ENCODE measurements at places on chromosomes 3 and 15.
A peak's percentile ranks its signal among the peaks of the same experiment; 100 is the strongest.

- peak; percentile 19 for DNase-seq
Observed at GRCh38 chr3:169811631-169812331, 889 bp upstream of the LRRIQ4 start.

DNA sequence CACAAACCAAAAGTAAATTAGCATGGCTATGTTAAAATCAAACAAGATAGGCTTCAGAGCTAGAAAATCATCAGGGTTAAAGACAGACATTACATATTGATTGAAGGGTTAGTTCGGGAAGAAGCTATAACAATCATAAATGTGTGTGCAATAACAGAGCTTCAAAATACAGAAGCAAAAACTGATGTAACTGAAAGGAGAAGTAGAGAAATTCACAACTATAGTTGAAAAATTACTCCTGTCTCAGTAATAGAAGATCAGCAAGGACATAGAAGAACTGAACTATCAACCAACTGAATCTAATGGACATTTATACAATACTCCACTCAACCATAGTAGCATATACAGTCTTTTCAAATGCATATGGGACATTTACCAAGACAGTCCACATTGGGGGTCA, 59.4 kb downstream of the MCTP2 start:
- no peak for DNase-seq

DNA sequence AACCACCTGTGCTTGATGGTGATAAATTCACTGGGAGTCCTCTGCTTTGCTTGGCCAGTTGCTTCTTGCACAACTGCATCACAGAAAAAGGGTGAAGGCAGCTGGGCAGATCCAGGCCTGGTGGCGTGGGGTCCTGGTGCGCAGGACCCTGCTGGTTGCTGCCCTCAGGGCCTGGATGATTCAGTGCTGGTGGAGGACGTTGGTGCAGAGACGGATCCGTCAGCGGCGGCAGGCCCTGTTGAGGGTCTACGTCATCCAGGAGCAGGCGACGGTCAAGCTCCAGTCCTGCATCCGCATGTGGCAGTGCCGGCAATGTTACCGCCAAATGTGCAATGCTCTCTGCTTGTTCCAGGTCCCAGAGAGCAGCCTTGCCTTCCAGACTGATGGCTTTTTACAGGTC, 31.1 kb upstream of the IQCF2 start:
- DNase-seq = no peak

GRCh38 chr3:155304394-155304793, 10.9 kb upstream of the STRIT1 start:
- DNase-seq = no peak

GRCh38 chr3:197854596-197855343, 63.7 kb downstream of the LRCH3 start:
- DNase-seq = no peak

- no peak for DNase-seq
Observed at GRCh38 chr15:69357773-69358771, 56.1 kb upstream of the KIF23 start.

DNA sequence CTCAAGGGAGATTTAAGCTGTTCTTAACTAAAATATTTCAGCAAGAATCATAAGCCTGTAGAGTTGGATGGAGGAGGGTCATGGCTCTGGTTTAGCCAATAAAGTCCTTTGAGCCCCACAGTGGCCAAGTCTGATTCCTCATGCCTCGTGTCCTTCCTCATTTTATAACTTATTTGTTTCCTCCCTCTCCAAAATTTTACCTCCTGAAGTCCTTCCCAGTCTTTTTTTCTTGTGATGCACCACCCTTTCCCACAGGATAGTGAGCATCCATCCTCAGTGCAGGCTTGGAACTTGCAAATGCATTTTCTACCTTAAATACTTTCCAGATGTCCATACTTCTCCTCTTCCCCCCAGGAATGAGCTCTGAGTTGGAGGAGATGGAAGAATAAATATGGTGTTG, 162.7 kb upstream of the AGTR1 start:
- DNase-seq = no peak

DNA sequence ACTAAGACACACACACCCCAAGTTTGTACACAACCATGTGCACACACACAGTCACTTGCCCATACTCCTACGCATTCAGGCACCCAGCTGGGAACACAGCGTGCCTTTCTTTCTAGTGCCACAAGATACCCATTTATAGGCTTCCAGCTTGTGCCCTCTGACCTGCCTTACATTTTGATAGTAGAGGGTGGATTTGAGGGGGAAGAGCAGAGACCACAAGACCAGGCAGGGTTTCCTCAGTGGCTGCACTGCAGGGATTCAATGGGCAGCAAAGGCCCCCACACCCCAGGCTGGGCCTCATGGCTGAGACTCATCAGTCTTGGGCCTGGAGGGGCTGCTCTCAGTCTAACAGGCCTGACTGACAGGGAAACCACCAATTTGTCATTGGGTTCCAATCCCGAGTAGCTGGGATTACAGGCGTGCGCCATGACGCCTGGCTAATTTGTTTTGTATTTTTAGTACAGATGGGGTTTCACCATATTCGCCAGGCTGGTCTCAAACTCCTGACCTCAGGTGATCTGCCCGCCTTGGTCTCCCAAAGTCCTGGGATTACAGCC, 18.8 kb upstream of the ANKDD1A start:
- DNase-seq = no peak

DNA sequence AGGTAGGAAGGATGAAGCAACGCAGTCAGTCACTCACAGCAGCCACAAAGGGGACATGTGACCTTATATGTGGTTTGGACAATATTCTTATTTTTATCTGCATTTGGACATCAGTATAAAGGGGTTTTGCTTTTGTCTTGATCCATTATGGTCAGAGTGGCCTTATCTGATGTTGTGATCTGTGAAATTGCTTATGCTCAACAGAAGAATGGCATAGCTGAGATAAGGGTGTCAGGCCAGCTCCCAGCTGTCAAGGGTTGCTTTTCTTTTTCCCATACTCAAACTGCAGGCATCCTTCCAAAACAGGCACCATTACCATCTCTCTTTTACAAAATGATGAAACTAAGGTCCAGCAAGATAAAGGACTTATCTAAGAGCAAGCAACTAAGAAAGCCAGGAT, 28.1 kb downstream of the DCLK3 start:
- no peak for DNase-seq

- DNase-seq = no peak
Observed at GRCh38 chr15:34665498-34666116, 82.2 kb upstream of the GOLGA8B start.
